Thoracic aorta (tissue), 2 donors: ENCODE measurements at places on chromosomes 7 and 10. TPM values are rescaled to one million over a fixed set of nuclear protein-coding genes. Genes with fewer than 3 reads are reported as not detected.

The WEE2 gene
- total RNA-seq, result not detected

The CCNY gene
- 84.6 TPM for total RNA-seq

The OR6B1 gene
- not detected for total RNA-seq

The MGMT gene
- total RNA-seq, result 18.3 TPM

The CNPY4 gene
- 13.7 TPM for total RNA-seq

The MACC1 gene
- total RNA-seq, result 0.14 TPM

The MBL2 gene
- total RNA-seq, result not detected

The VAX1 gene
- not detected for total RNA-seq

The TAX1BP1 gene
- 91.4 TPM for total RNA-seq

The LRIT1 gene
- not detected for total RNA-seq

The ADK gene
- 14.4 TPM for total RNA-seq

The ZNF716 gene
- total RNA-seq, result not detected

The CCSER2 gene
- 60.6 TPM for total RNA-seq

The DGKI gene
- total RNA-seq, result 10.3 TPM

The MACROH2A2 gene
- total RNA-seq, result 8.5 TPM

The ZNF680 gene
- total RNA-seq, result 35.4 TPM

The OPN4 gene
- not detected for total RNA-seq

The CYP3A4 gene
- not detected for total RNA-seq

The ZNF488 gene
- total RNA-seq, result not detected

The KIAA1217 gene
- total RNA-seq, result 15.6 TPM

The GPRIN2 gene
- 0.27 TPM for total RNA-seq

The ASB10 gene
- total RNA-seq, result not detected

The HOXA1 gene
- total RNA-seq, result 3.1 TPM

The CNTNAP2 gene
- total RNA-seq, result not detected

The IQCE gene
- 40.1 TPM for total RNA-seq

The NRCAM gene
- total RNA-seq, result 2.4 TPM
